DMS 273 treated with DMSO at 0.1 percent for 48 hours (cell line): ENCODE measurements at places on chromosomes 16 and 17.

- no peak for DNase-seq
Measured at GRCh38 chr17:34252095-34252443, 3.0 kb upstream of the CCL2 start.

DNA sequence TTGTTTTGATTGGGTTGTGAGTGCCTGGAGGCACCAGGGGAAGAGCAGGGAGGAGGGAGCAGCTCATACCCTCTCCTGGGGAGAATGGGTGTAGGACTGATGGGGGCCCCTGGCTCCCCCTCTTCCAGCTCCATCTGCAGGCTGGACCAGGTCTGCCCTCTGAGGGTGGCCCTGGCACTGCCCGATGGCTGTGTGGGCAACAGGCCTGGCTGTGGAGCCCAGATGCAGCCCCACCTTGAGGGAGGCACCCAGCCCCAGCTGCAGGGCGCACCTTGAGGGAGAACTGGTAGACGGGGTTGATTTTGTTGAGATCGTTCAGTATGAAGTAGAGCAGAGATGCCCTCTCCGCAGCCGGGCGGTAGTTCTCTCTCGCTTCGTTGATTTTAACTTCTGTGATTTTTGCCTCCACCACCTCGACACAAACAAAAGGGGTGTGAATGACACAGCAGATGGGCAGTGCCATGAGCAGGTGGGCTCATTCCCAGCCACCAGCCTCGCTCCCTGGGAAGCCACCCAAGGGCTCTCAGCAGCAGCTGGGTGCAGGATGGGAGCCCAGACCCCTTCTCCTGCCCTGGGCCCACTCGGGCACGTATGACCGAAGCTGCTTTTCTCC lies 71.6 kb downstream of the PGS1 start:
- no peak for DNase-seq

DNA sequence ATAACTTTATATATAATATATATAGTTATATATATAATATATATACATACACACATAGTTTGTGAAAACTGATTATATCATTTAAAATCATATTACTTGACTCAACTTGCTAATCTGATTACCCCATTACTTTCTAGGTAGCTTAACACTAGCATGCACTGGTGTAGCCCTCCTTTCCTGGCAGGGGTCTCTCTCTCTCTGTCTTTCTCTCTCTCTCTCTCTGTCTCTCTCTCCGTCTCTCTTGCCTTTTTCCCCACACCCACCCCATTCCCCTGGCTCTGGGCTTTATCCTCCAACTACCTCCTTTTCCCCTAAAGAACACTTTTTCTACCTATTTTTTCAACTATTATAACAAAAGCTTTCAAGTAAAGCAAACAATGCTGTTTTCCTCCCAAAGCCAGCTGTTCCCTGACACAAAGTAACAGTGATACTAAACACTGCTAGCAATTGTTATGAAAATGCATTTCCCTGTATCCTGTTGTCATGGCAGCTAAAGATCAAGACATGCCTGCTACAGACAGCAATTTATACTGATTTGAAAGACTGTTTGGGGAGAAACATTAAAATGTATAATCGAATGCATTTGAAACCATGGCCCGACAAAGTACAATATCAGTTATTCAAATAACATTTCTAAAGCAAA lies 89.4 kb downstream of the CHD9NB start:
- no peak for DNase-seq

DNA sequence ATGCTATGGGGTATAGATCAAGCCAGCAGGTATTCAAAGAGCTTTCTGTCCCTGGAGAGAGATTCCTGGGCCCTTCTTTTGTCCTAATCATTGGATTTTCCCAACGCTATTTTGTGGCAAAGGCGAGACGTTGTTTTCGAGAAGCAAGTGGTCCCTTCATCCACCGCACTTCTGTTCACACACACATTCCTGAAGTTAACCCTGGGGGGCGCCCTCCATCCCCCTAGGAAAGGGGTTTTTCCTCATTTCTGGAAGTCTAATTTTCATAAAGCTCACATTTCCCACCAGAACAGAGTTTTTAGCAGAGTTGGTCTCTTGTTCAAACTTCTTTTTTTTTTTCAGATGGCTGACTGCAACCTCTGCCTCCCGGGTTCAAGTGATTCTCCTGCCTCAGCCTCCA lies 11.9 kb downstream of the SCGB1C2 start:
- DNase-seq: no peak

GRCh38 chr17:72445055-72445991 lies 324.5 kb downstream of the SOX9 start:
- DNase-seq: no peak

DNA sequence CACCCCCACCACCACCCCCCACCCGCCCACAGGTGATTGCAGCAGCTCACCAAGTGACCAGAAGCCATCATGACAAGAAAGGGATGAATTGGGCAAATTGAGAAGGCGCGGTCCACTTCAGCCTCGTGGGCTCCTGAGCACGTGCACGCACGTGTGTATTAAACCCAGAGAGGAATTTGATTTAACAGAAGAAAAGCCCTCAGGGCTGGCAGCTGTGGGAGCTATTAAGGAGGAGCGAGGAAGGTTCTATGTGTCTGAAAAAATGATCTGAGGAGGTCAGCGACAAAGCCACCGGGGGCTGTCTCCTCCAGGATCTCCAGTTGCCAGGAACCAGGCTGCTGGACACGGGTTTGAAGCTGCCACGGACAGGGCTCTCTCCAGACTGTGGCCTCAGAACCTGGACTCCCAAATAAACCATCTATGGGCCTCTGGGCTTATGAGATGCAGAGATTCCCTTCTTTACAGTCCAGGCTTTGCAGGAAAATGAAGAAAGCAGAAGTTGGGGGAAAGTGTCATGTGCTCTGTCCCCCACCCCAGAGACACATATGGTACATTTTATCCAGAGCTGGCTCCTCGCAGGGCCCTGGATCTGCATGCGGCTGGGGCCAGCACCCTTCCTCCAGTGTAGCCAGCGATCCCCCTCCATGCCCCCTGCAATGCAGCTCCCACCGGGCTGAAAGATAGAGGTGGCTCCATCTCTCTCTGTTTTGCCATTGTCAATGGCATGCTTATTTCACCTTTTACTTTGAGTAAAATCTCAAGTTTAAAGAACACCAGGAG lies 219.7 kb upstream of the RPL38 start:
- DNase-seq: no peak

- DNase-seq: no peak
Measured at GRCh38 chr17:28018439-28019070, 23.9 kb upstream of the NLK start.

- no peak for DNase-seq
Measured at GRCh38 chr16:69663846-69664245, 62.5 kb downstream of the NQO1 start.

GRCh38 chr17:31250229-31250628 lies 46.8 kb downstream of the OMG start:
- no peak for DNase-seq

- DNase-seq: no peak
Measured at GRCh38 chr17:8071496-8071895, 16.0 kb downstream of the ALOX12B start.

- no peak for DNase-seq
Measured at GRCh38 chr17:5123343-5124124, 7.7 kb downstream of the USP6 start.

GRCh38 chr16:86485746-86486145 lies 24.6 kb upstream of the FOXF1 start:
- DNase-seq: no peak

- no peak for DNase-seq
Measured at GRCh38 chr17:69231521-69231920, 2.9 kb upstream of the ABCA10 start.

- no peak for DNase-seq
Measured at GRCh38 chr16:10787304-10787703, 31.3 kb downstream of the TVP23A start.

- peak; percentile 23 for DNase-seq
Measured at GRCh38 chr17:74012465-74012864, 191.0 kb upstream of the RPL38 start.

DNA sequence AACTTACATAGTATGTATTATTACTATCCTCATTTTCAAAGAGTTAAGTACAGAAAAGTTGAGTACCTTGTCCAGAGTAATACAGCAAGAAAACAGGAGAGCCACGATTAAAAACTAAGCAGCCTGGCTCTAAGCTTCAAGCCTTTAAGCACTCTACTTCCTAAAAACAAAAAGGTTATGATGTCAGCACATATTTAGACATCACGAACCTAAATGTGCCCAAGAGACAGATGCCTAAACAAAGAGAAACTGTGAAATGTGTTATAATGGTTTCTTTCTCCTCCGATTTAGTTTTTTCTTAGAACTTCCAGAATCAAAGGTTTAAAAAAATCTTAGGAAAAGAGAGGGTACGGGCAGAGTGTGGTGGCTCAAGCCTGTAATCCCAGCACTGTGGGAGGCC lies 151.0 kb downstream of the VPS53 start:
- no peak for DNase-seq

DNA sequence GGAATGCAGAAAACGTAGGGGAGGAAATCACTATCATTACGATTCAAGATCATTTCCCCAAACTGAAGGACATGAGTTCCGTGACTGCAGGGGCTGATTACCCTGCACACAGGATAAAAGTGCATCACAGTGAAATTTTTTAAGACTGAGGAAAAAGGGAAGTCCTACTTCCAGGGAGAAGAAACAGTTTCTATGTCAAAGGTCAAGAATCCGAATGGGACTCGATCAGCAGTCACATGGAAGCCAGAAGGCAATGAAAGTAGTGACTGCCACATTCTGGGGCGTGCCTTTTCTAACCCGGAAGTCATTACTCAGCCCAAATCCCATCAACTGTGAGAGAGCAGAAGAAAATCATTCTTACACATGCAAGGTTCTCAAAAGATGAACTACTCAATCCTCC lies 12.1 kb downstream of the ZZEF1 start:
- DNase-seq: no peak

- no peak for DNase-seq
Measured at GRCh38 chr17:1179818-1180742, at the start of gene ABR. ABR (minus strand) TSS chr17:1179981; CDS start chr17:1179727, 254 bp downstream.

- no peak for DNase-seq
Measured at GRCh38 chr16:51708861-51709260, 557.8 kb upstream of the SALL1 start.

DNA sequence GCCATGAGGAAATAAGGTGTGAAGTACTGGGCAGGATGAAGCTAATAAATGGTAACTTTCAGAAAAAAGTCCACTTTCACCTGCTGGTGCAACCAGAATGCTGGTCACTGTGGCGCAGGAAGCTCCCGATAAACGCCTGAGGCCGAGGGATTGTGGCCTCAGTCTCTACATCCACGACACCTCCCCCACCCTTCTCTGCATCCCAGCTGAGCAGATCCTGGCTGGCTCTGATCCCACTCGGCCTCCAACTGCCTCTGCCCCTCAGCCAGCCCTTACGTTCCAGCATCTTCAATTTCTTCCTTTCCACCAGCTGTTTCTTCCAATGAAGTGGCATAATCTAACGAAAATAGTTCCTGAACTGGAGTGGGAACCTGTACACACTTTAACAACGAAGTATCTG lies 49.5 kb downstream of the COX4I1 start:
- no peak for DNase-seq

DNA sequence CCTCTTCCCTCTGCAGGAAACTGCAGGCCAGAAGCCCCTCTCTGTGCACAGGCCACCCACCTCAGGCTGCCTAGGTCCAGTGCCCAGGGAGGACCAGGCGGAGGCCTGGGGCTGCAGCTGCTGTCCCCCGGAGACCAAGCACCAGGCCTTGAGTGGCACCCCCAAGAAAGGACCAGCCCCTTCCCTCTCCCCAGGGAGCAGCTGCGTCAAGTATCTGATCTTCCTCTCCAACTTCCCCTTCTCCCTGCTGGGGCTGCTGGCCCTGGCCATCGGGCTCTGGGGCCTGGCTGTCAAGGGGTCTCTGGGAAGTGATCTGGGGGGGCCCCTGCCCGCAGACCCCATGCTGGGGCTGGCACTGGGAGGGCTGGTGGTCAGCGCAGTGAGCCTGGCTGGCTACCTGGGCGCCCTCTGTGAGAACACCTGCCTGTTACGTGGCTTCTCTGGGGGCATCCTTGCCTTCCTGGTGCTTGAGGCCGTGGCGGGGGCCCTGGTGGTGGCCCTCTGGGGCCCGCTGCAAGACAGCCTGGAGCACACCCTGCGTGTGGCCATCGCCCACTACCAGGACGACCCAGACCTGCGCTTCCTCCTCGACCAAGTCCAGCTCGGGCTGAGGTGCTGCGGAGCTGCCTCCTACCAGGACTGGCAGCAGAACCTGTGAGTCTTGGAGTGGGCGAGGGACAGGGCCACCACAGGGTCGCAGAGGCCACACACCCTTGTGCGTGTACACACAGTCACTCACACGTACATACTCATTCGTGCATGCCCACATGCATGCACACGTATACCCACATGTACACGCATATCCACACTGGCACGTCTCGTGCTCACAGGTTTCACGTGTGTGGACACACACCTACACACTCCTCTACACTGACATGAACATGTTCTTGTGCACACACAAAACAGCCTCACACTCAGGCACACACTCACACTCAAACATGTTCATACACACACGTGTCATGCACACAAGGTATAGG lies 8.3 kb downstream of the TSPAN10 start:
- no peak for DNase-seq

DNA sequence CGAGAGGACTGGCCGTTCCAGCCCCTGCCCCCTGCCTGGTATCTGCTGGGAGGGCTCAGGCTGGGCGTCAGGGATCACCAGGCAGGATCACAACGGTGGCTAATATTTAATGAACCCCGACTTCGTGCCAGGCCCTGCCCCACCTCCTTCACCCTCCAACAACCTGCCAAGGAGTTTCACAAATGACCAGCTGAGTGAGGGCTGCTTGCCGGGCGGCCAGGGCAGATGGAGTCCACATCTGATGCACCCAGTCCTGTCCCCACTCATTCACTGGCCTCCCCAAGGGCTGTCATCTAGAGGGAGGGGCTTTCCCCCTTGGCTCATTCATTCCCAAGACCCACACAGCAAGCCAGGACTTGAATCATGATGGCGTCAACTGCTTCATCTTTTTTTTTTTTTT lies 17.5 kb downstream of the UBALD1 start:
- no peak for DNase-seq
